AG04449 (cell line): ENCODE measurements at places on chromosomes 5 and 9.

GRCh38 chr9:122122468-122122867 is 29.4 kb upstream of the TTLL11 start:
- DNase-seq = no peak

- DNase-seq = peak; percentile 82
Observed at GRCh38 chr5:71887680-71888079, 168.6 kb downstream of the CARTPT start.

- DNase-seq = no peak
Observed at GRCh38 chr9:136482046-136482792, 621 bp downstream of the SEC16A start.

- DNase-seq = no peak
Observed at GRCh38 chr5:89478851-89479250, 595.9 kb upstream of the MEF2C start.

GRCh38 chr5:10631316-10631996 is 67.6 kb downstream of the ANKRD33B start:
- no peak for DNase-seq

DNA sequence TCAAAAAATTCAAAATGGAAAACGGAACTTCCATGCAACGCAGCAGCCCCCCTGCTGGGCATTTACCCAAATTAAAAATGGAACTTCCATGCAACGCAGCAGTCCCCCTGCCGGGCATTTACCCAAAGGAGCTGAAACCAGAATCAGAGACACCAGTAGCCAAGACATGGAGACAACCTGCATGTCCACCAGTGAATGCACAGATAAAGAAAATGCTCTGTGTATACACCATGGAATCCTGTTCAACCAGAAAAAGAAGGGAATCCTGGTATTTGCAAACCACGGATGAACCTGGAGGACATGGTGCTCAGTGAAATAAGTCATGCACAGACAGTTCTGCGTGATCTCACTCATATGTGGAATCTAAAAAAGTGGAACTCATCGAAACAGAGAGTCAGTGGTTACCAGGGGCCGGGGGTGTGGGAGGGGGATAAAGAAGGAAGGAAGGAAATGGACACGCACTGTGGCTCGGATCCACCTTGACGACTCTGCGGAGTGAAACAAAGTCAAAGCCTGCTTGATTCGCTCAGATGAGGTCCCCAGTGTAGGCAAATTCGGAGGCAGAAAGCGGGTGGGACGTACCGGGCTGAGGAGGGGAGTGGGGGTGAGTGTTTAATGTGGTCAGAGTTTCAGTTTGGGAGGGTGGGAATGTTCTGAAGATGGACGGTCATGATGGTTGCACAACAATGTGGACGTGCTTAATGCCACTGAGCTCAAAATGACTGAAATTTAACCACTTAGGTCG is 40.2 kb upstream of the EXOC3 start:
- no peak for DNase-seq

DNA sequence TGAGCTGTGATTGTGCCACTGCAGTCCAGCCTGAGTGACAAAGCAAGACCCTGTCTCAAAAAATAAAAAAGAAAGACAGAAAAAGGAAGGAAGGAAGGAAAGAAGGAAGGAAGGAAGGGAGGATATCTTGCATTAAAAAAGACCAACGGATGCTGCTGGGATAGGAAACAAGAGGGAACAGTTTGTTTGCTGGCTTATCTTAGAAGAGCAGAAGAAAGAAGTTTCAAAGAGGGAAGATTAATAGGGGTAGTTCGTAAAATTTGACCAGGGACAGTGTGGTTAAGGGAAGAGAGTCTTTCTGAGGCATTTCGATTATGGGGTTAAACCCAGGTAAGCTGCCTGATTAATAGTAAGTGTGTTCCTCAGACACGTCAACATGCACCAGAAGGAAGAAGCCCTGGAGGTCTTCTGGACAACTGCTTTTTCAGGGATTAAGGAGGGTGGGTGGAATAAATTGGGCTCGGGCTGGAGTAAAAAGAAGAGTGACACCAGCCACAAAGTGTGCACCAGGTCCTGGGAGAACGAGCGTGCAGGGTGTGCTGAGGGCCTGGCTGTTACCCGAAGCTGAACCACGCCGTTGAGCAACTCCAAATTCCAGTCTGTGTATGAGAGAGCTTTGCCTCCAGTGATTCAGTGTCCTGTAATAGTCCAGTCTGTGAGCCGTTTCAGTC is 24.8 kb downstream of the FYB1 start:
- DNase-seq = peak; percentile 56

DNA sequence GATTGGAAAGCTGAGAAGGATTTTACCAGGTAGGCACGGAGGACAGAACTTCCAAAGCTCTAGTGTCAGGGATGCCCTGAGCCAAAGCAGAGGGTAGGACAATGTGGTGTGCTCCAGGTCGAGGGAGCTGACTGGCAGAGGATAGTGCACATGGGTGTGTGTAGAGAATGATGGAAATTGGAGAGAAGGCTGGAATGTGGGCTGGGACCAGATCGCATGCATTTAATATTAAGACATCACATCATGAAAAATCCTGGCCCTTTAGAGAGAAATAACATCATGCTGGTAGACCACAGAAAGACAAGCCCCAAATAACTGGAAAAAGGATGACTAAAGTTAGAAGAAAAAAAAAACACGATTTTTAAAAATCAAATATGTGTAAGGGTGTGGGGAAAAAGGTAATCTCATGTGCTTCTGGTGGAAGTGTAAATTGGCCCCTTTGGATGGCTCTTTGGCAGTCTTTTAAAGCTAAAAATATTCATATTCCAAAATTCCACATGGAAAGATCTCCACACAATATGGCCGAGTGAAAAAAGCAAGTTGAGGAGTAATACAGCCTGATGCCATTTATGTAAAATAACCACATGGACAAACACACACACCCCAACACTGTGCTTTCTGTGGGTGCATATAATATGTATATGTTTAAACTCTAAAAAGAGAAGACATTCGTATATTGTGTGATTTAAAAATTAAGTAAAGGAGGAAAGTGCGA is 67.0 kb upstream of the TGFBR1 start:
- no peak for DNase-seq

- DNase-seq = no peak
Observed at GRCh38 chr5:142777099-142777498, 6.9 kb downstream of the ARHGAP26 start.

- no peak for DNase-seq
Observed at GRCh38 chr9:4803670-4804530, 11.2 kb downstream of the RCL1 start.

DNA sequence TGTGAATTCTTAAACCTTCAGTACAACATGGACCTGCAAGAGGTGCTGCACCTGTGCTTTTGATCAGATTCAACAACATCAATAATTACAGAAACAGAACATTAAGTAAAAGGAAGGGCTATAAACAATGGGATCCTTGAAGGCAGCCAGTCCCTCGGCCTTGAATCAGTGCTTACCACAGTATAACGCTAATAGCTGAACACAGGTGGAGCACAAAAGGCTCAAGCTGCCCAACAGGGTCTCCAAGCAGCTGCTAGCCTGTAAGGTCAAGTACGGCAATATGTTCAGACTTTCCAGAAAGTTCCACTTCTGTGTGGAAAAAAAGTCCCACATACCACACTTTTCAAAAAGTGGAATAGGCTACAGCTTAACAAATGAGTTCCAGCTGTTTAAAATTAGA is 61.9 kb upstream of the ITGA1 start:
- no peak for DNase-seq

- DNase-seq = no peak
Observed at GRCh38 chr5:35041261-35041660, 6.5 kb downstream of the AGXT2 start.
